Muscle of leg (tissue), 16 donors: ENCODE measurements at places on chromosomes 6 and 20.

- no peak for DNase-seq
Observed at GRCh38 chr6:54070025-54070424, 41.2 kb upstream of the MLIP start.

- DNase-seq: no peak
Observed at GRCh38 chr6:1013656-1014430, 298.1 kb upstream of the FOXQ1 start.

GRCh38 chr6:130211691-130212090 lies 11.1 kb downstream of the SAMD3 start:
- no peak for DNase-seq

GRCh38 chr6:14038467-14039437 lies 78.8 kb upstream of the CD83 start:
- peak; percentile 34 for DNase-seq

DNA sequence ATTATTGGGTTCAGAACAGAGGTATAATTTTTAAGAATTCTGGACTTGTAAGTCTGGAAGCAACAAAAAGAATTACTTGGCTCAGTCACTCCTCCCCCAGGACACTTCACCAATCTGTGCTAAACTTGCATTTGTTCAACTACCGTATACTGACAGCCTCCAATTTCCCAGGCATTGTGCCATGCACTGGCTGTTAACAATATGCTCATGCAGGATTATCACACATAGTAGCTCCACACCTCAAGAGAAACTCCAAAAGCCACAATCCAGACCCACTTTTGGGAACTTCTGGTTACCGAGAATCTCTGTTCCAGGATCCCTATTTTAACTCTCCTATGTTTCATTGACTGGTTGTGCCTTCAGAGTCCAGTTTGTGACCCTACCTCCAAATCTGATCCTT lies 7.7 kb downstream of the ADGRF1 start:
- DNase-seq: peak; percentile 55

- DNase-seq: no peak
Observed at GRCh38 chr6:165204807-165205545, 104.4 kb downstream of the C6orf118 start.

DNA sequence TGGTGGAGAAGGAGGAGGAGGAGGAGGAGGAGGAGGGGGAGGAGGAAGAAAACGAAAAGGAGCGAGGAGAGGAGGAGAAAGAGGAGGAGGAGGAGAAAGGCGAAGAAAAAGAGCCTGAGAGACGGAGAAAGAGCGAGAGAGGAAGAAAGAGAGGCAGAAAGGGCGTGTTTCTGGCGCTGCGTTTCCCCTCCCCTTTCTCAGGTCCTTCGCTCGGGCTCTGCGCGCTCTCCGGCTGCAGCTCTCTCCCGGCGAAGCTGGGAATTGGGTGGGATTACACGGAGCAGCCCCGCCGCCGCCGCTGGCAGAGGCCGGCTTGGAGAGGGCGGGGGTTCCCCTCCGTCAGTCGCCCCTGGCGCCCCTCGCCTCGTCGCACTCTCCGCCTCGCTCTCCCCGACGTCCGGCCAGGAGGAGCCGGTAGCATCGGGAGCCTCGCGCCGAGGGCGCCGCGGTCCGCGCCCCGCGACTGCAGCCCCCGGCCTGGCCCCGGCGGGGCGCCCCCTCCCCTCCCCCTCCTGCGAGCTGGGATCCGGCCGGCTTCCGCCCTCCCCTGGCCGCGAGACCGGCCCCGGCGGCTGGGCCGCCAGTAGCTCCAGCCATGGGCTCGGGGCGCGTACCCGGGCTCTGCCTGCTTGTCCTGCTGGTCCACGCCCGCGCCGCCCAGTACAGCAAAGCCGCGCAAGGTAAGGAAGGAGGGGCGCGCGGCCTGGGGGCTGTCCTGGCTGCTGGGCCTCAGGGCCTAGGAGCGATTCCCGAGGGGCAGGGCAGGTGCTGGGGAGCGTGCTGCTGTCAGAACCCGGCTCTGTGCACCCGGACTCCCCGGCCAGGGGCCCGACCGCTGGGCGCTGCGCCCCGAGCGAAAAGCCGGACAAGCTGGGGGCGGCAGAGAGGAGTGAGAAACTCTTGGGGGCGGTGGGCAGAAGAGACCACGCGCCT lies at the start of gene SCUBE3:
TSS of gene SCUBE3 (plus strand) at position 133 of the 933 bp plus-strand sequence. CDS start at position 596, 463 bp downstream.
- peak; percentile 73 for DNase-seq
